Right lobe of liver (tissue), 6 donors: ENCODE measurements at places on chromosomes 5 and 9.

GRCh38 chr9:121289026-121289771, 21.2 kb downstream of the GSN start:
- DNase-seq, result no peak

DNA sequence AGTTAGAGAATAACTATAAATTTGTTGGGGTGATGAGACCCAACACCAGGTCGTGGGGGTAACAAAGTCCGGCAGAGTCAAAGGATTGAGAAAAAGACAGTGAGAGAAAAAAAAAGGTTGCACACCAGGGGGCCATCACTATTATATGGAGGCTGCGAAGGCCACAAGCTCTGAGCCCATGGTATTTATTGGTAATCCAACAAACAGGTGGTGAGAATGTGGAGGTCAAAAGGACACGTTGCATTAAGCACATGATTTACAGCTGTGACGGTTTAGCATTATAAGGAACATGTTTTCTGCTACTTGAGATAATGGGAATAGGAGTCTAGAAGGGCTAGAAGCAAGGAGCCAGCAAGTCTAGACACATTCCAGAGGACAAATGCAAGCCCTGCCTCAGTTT, 2202.2 kb upstream of the C9orf72 start:
- DNase-seq, result no peak

GRCh38 chr9:106487266-106487665, 375.7 kb upstream of the ZNF462 start:
- DNase-seq, result no peak

DNA sequence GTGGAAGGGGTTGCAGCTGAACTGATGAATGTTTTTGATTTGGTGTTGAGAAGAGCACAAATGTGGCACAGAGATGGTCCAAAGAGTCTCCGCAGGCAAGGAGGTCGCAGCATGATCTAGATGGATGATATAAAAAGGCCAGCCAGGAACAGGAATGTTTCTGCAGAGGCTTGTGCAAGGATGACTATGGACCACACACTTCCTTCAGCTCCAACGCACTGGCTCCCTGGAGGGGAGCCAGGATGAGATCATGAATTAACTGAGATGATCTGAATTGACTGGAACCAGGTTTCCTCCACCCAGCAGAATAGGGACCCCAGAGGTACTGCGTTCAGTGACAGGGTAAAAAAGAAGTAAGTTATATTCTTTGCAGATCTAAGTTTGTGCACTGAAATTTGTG, 89.0 kb downstream of the ARSB start:
- no peak for DNase-seq

DNA sequence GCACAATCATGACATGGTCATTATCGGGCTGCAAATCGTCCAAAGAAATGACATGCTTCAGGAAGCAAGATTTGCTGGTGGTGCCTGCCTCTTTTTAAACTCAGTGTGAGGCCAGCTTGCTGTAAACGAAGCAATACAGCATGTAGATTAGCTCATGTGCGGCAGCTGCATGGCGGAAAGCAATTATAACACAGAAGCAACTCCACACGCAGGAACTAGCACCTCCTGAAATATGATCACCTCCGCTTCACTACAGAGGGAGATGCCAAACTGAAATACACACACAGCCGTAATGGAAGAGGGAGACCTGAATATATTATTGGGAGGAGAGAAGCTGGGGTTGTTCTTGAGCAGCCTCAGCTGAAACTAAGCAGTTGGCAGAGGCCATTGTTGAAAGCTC, 312.5 kb downstream of the PSAT1 start:
- DNase-seq, result no peak

DNA sequence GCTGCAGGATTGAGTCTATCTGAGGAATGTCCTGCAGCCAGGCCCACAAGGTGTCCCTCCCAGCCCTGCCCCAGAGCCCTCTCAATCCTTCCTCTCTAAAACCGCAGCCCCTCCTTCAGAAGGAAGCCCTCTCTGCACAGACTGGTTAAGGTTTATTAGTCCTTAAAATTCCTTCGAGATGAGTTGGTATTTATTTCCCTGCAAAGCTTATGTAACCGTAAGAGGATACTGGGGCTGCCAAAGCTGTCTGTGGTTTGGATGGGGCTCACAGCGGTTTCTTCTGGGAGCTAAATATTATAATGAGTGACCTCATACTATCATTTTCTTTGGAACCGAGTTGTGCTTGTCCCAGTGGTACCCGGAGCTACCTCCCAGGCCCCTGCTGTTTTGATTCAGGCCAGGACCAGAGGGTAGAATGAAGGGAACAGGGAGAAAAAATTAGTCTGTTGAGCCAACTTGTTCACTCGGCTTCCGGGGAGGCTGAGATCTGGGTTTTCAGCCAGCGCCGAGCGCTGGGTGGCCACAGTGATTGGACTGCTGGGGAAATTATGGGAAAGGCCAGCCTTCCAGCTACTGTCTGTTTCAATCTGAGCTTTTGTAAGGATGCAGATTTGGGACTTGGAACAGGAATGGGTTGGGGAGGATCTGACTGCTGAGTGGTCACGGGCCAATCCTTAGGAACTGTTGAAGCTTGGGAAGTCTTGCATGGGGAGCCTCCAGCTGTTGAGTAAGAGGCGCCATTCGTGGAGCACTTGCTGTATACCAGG, 107.5 kb downstream of the NDFIP1 start:
- DNase-seq, result no peak

- no peak for DNase-seq
These were observed 58.5 kb upstream of the MYO10 start for GRCh38 chr5:16994565-16994964.

- no peak for DNase-seq
These were observed 420.8 kb downstream of the CHSY3 start for GRCh38 chr5:130324953-130325671.

DNA sequence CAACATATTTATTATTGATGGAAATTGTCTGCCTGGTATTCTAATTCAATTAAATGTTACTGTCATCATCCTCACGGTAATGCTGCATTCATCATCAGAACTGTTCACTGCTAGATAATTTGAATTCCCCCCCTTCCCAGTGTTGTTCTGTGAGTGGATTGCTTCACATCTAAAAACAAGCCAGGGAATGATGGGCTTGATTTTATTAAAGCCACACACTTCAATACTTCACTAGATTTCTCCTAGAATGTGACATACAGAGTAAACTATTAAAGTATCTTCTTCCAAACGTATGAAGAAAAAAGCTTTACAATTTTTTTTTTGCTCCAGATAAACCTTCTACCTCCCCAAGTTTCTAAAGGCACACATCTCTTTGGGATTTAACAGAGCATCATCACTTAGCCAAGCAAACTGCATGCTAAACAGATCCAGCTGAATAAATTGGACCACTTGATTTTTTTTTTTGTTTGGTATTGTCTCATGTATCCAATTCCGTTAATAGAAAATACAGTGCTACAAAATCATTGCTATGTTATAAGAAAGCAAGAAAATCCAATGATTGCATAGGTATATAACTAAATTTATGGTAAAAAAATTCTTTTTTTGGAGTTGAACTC, 692.4 kb downstream of the MTRR start:
- no peak for DNase-seq

GRCh38 chr9:130303613-130304055, 38.1 kb downstream of the HMCN2 start:
- DNase-seq, result no peak

- DNase-seq, result no peak
These were observed 21.4 kb downstream of the AGXT2 start for GRCh38 chr5:35026280-35026840.

- DNase-seq, result no peak
These were observed 117.9 kb upstream of the FST start for GRCh38 chr5:53362521-53362941.

DNA sequence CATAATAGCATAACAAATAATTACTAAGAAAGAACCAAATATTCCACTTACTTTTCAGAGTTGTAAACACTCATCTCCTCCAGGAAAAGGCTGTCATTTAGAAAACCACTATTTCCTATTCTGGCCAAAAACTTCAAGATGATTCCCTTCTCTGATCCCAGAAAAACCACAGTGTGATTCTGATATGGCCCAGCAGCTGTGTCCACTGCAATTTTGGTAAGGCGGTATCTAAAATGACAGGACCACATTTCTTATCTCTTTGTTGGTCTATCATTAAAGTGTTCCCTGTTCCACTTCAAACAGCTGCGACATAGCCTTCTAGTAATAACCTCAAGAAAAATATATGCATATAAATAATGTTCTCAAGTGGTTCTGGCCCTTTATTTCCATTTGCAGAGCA, 96.1 kb downstream of the SEMA6A start:
- DNase-seq, result no peak

- DNase-seq, result no peak
These were observed 97.9 kb downstream of the WDR41 start for GRCh38 chr5:77394064-77394715.

GRCh38 chr9:134628354-134628736, 13.3 kb upstream of the COL5A1 start:
- no peak for DNase-seq

- peak; percentile 78 for DNase-seq
These were observed 47.8 kb downstream of the ANXA2R start for GRCh38 chr5:42992088-42992879.

DNA sequence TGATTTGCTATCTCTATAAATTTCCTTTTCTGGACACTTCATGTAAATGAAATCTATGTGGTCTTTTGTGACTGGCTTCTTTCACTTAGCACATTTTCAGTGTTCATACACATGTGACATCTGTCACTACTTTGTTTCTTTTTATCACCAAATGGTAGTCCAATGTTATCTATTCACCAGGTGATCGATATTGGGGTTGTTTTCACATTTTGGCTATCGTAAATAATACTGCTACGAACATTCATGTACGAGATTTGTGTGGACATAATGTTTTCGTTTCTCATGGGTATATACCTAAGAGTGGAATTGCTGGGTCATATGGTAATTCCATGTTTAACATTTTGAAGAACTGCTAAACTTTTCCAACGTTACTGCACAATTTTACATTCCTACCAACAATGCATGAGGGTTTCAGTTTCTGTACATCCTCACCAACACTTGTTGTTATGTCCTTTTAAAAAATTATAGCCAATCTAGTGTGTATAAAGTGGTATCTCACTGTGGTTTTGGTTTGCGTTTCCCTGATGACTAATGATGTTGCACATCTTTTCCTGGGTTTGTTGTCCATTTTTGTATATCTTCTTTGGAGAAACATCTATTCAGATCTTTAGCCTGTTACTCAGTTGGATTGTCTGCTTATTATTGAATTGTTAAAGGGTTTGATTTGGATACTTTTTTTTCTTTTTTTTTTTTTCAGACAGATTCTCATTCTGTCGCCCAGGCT, 263.0 kb downstream of the PDZD2 start:
- no peak for DNase-seq

- no peak for DNase-seq
These were observed 33.0 kb upstream of the CCDC112 start for GRCh38 chr5:115329475-115329874.

DNA sequence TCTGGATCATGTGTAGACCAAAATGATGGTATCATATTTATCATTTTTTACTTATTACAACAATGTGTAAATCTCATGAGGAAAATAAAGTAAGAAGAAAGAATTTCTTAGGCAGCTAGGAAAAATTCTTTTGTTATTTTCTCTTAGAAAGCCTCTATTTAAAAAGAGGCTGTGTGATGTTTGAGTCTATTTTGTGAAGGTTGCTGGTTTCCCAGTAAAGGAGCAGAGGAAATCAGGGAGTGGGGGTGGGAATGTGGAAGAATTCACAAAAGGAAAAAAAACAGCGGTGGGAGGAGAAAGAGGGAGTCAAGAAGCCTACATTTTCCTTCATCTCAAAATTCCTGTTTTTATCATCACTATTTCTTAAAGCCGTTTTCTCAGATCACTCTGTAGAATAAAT, 20.1 kb downstream of the PTCH1 start:
- no peak for DNase-seq

DNA sequence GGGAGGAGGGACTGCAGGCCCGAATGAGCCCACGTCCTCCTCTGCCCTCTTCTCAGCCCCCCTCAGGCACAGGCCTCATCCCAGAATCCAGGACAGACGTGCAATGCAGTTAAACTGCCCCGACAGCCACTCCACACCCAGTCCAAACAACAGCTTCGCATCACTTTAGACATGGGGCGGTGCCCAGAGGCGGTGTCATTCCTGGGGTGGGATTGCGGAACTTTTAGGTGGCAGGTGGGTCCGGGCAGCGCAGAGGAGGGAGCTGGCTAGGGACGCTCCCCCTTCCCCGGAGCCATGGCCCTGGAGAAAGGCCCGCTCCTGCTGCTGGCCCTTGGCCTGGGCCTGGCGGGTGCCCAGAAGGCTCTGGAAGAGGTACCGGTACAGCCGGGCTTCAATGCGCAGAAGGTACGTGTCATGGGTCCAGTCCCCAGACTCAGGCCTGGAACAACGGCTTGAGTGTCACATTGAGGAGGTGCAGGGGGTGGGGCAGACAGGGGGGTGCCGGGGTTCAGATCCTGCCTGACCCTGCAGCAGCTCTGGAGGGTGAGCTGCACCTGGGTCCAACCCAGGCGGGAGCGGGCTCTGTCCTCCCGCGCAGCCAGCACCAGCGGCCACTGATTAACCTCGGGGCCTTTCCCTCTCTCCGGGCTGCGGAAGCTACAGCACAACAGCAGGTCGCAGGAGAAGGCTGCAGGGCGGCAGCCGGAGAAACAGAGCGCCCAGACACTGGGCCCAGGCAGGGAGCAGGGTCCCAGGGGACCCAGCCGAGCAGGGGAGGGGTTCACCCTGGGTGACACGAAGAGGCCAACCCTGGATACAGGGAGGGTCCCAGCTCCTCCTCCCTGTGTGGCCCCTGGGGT, 25.2 kb downstream of the GLT6D1 start:
- DNase-seq, result no peak
